ENCODE measurements at places on chromosomes 3 and 15. TPM values are rescaled to one million over a fixed set of nuclear protein-coding genes. Genes with fewer than 3 reads are reported as not detected.

SH2D7 gene
- polyA plus RNA-seq, result not detected

TLR9 gene
- 10.4 TPM for polyA plus RNA-seq

OSBPL10 gene
- polyA plus RNA-seq, result 126 TPM

HIGD2B gene
- not detected for polyA plus RNA-seq

ACTRT3 gene
- 0.20 TPM for polyA plus RNA-seq
